ENCODE measurements at places on chromosomes 5 and 9.
A peak's percentile ranks its signal among the peaks of the same experiment; 100 is the strongest.

DNA sequence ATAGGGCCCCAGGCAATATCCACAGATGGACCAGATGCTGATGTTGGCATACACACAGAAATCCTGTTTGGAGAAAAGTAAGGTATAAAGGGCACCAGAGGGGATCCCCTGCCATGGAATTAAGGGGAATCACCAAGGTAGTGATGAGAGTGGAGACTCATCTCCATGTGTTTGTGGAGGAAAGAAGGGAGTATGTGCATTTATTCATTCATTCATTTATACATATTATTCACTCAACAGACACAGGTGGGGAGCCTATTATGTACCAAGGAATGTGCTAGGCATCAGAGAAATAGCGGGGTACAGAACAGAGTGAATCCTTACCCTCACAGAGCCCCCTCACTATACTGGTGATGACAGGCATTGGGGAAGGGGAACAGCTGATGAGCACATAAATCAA, 116.8 kb upstream of the IL12B start:
- no peak for DNase-seq

DNA sequence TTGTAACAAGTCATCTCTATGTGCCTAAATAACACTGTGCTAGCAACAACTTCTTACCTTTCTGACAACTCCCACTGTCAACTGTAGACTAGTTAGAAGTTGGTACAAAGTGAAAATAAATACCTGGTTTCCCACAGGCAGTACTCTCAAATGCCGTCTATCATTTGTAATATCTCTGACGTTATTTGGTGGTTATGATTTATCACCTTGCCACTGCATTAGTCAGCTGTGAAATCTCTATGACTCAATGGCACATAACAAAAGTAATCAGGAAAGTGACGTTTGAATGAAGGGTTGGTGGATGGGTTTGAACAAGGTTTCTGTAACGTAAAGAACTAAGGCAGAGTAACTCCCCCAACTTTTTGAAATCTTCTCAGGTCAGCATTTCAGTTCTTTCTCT, 592.3 kb downstream of the MAT2B start:
- peak; percentile 4 for DNase-seq

DNA sequence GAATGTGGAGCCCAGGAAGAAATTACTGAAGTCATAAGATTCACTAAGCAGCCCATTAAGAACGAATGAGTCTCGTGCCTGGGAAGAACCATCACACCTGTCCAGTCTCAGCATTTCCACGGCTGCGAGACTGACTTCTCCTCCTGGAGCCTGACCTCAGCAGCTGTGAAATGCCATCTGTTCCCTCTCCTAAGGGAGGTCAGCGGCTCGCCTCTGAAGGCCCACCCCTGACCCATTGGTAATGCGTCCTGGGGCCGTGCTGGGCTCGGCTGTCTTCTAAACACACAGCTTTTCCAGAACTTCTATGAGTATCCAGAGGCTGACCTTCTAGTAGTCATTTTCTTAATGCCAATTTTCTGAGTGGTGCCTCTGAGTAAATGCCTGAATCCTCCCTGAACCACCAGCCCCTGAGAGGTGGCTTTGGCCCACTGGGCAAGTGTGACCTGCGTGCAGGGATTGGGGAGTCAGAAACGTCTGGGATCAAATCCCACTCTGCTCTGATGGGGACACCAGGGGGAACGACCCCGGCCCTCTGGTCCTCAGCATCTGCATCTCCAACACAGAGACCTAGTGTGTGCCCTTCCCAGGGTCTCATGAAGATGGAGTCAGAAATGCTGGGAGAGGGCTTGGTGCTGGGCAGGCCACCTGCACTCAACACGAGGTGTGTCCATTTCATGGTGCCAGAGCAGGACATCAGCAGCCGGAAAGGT, 5.7 kb downstream of the SLC6A3 start:
- DNase-seq, result no peak

GRCh38 chr9:93205045-93205768, 21.3 kb downstream of the WNK2 start:
- DNase-seq, result no peak

- DNase-seq, result no peak
Observed at GRCh38 chr5:80492741-80493140, 4.8 kb downstream of the FAM151B start.

- DNase-seq, result no peak
Observed at GRCh38 chr9:109935406-109936087, 155.5 kb downstream of the PALM2AKAP2 start.

DNA sequence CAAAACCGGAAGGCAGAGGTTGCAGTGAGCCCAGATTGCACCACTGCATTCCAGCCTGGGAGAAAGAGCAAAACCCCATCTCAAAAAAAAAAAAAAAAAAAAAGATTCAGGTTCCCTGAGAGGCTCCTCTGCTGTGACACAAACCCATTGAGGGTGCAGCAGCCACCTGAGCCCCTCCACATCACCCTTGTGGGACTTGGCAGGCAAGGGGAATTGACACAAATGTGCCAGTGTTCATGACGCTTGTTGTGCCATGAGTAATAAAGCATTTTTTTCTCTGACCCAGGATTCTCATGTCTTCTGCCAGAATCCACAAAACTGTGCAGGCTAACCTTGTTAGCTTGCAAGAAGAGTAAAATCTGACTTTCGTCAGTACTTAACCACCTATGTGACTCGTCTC, 149.6 kb downstream of the TTC39B start:
- DNase-seq, result no peak

DNA sequence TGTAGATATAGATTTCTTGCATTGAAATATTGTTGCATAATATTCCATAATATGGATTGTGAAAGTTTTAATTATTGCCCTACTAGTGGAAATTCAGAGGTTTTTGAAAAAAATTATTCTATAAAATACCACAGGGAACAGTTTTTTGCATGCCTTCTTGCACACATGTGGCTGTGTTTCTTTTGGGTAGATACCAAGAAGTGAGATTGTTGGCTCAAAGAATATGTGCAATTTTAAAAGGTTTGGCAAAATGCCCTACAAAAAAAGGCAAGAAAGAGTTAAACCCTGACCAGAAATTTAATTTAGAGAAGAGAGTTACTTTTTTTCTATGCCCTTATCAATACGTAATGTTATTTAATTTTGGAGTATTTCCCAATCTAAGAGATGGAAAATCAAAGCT, 270.8 kb upstream of the DAPK1 start:
- no peak for DNase-seq

DNA sequence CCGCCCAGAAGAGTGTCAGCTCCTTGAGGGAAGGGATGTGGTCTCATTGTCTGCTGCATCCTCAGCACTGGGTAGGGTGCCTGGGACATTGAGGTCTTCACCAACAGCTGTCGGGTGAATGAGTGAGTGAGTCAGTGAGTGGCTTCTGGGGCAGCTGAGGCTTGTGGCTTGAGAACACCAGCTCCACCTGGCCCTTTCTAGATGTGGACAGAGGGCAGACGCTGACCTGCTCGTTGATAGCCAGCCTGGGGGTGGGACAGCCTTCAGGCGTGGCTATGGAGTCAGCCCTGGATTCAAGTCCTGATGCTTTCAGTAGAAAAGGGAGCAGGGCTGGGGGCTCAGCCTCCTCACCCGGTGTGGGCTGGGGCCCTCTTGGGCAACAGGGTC, 215.1 kb downstream of the C9orf50 start:
- no peak for DNase-seq

- no peak for DNase-seq
Observed at GRCh38 chr9:32431940-32432555, 47.6 kb downstream of the ACO1 start.

- DNase-seq, result no peak
Observed at GRCh38 chr5:157549954-157550549, 25.5 kb downstream of the ADAM19 start.

GRCh38 chr5:168659286-168659847, 80.2 kb upstream of the PANK3 start:
- DNase-seq, result no peak

- no peak for DNase-seq
Observed at GRCh38 chr9:87950765-87951488, 23.4 kb downstream of the CDK20 start.

GRCh38 chr9:70519912-70520724, 105.7 kb upstream of the KLF9 start:
- DNase-seq, result no peak

DNA sequence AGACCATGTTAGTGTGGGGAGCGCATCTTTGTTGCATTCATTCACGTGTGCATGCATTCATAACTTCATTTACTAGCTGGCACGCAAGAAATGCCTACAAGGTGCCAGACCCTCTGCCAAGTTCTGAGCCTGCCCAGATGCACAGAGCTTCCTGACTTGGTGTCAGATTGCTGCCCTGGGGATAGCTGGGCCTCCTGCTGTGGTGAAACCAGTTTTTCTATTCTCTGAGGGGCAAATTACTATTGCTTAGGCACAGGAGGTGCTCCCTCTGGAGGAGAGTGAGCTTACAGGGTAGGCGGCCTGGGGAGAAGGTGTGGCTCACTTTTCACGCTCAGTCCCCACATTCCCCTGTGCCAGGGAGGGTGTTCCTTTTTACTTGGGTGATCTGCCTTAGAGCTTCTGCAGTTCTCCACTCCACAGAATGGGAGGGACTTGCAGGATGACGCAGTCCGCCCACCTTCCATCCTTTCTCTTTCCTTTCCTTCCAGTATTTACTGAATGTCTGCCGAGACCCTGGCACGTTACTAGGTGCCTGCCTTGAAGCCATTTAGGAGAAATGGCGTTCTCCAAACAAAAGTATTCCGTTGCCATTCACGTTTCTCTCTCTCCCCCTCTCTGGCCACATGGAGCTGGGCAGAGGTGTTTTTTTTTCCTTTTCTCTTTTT, 27.9 kb upstream of the CTNNA1 start:
- no peak for DNase-seq

DNA sequence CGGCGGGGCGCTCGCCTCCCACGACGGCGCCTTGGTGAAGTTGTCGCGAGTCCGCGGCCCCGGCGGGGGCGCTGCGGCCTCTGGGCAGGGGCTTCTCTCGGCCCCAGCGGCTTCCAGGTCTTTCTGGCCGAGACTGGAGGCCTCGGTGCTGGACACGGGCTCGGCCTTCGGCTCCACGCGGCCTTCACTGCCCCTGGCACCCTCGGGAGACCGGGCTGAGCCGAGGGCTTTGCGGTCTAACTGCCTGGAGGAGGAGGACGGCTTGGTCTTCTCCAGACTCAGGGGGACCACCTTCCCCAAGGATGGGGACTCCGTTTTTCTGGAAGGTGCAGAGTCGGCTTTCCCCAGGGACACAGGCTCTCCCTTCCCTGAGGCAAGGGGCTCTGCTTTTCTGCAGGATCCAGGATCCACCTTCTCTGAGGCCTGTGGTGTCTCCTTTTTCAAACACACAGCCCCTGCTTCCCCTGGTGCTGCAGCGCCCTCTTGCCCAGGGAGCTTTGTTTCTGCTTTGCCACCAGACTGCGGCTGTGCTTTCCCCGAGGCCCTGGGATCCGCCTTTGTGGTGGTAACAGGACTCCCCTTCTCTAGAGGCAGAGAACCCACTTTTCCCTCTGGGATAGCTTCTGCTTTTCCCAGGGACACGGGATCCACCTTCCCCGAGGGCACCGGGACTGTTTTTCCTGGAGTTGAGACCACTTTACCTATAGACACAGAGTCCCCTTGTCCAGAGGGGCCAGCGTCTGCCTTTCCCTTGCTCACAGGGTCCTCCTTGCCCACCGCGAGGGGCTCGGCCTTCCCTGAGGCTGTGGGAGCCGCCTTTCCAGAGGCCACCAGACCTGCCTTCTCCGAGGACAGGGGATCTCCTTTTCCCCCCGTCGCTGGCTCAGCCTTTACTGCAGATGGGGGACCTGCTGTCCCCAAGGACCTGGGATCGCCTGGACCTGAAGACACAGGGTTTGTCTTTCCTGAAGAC, 12.3 kb downstream of the GPRIN1 start:
- DNase-seq, result no peak

- DNase-seq, result no peak
Observed at GRCh38 chr5:74482990-74483389, 157.5 kb downstream of the ENC1 start.

- no peak for DNase-seq
Observed at GRCh38 chr9:22969350-22969979, 522.8 kb downstream of the DMRTA1 start.

DNA sequence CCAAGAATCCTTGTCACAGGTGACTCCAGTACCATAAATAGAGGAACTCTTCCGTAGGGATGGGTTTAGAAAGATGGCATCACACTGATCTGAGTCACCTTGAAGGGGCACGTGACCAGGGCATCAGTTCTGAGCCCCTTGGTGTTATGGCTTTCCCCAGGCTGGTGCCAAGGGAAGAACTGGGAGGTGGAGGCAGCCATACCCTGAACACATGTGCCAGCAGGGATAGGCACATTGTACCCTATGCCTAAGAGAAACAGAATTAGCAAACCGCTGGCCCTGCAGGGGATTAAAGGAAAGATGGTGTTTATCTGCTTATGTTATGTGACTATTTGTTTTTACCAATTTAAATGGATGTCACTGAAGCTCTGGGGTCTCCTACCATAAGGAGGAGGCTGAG, 196.2 kb downstream of the RGS3 start:
- no peak for DNase-seq

DNA sequence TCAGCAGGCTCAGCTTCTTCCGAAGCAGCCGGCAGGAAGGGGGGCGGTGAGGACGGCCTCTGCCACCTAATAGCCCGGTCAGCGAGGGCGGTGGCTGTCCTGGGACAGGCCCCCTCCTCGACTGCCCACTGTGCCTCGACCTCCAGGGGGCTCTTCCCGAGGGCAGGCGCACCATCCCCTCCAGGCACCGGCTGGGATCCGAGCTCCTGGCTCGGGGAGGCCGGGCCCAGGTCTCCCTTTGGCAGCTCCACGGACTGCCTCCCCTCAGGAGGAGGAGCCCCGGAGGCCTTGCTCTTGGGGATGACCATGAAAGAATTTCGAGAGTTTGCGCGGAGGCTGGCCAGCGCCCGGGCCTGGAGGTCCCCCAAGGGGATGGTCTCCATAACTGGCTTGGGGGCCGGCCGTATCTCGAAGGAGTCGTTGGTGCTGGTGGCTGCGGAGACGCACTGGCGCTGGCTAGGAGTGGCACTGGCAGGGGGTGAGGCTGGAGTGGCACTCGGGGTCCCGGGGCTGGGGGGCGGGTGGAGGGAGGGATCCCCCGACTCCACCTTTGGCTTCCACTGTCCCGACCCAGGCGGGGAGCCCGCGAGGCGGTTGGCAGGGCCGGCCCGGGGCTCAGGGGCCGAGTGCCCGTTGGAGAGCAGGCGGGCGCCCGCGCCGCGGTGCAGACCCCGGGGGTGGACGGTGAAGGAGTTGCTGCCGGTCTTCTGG, 975 bp downstream of the TPRN start:
- no peak for DNase-seq

Measured in fibroblast of skin of left quadriceps (primary cell).